AG09309 (cell line): ENCODE measurements at places on chromosomes 6 and 20.
A peak's percentile ranks its signal among the peaks of the same experiment; 100 is the strongest.

DNA sequence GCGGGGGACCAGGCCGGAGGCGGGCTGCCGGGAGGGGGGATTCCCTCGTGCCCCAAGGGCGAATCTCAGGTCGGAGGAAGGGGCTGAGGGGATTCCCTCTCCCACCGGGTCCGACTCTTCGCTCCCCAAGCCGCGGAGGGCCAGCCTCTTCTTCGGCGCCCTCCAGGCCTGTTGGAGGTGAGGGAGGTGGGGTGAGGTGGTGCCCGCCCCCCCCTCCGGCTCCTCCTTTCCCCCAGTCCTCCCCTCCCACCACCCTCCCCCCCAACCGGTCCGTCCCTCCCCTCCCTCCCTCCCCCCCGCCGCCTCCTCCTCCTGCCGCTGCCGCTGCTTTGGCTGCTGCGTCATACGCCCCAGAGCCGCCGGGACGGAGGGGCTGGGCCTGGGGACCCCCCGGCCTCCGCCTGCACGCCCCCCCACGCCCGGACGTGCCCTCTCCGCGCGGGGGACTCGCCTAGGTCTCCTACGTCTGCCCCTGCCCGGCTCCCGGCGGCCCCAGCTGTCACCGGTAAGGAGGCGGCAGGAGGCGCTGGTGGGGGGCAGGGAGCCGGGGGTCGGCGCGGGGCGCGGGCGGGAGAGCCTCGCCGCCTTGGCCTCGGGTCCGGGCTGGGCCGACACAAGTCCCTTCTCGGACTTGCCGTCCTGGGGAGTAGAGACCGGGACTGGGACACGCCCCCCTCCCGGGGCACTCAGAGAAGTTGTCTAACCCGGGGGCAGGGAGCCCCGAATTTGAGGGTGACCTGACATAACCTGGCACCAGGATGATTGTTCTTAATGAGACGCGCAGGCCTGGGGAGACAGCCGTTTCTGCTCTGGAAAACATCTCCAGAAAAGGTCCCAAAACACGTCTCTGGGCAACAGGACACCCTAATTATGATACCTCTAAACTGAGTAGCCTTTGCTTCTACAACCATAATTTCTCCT, at the start of gene PHF1:
Gene PHF1 (plus strand): TSS at position 304 of the 921 bp plus-strand sequence. CDS start 1,250 bp downstream, outside the sequence.
- peak; percentile 51 for DNase-seq

DNA sequence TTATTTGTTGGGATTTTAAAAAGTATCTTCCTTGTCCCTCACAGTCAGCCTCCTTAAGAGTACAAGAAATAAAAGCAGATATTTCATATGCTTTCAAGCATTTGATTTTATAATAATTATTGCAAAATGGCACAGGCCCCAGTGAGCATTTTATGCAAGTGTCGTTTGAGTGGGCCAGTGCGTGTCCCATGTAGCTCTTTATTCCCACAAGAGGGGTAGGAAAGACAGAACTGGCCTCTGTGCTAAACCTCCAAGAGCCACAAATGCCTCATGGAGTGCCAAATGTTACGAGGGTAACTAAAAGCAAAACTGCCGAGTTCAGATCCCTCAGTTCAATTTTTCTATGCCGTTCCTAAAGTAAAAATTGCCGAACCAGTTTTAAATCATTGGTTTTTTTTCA, 12.7 kb downstream of the GPLD1 start:
- DNase-seq: no peak

GRCh38 chr20:23078351-23079015, 7.6 kb downstream of the CD93 start:
- no peak for DNase-seq

DNA sequence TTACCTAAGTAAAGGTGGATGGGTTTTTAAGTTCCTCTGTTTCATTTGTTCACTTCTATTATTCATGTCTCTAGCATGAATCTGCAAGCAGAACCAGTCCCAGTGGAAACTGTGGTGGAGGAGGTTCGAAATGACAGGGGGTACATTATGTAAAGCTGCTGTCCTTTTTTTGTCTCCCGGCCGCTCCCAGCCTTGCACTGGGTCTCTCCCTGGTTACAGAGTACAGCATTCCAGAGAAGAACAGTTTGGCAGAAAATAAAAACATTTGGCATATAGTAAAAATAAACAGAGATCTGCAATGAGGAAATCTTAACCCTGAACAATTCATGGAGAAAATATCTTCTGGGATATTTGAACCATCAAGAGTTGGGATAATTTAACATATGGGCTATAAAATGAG, 34.6 kb upstream of the TAGAP start:
- no peak for DNase-seq

DNA sequence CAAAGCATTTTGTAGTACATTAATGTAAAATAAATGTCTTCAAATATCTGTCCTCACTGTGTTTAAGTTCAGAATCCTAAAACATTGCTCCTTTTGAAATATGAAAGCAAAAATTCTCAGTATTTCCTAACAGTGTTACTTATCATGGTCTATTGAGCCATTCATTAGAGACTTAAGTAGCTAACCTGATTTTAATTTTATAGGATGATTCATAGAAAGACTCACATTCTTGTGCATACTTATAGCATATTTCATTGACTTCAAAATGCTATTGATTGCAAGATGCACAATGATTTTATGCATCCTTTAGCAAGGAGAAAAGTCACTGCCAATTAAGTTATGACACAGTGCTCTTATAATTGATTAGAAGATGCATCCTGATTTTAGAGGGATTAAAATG, 85.7 kb downstream of the HIVEP1 start:
- peak; percentile 11 for DNase-seq

DNA sequence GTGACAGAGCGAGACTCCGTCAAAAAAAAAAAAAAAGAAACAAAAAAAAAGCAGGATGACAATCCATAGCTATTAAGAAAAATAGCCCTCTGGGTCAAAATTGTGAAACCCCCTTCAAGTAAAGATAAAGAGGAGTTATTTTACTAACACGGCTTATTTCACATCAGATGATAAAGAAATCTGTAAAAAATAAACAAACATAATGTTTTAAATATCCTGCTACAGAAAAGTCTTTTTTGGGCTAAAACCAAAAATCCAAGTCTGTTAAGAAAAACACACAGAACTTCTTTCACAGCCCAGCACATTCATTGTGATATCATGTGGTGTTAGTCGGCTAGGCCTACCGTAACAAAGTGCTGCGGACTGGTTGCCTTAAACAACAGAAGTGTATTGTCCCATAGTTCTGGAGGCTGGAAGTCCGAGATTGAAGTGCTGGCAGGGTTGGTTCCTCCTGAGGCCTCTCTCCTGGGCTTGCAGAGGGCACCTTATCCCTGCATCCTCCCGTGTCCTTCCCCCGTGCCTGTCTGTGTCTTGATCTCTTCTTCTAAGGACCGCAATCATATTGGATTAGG, 239.2 kb upstream of the TAB2 start:
- DNase-seq: no peak

- DNase-seq: no peak
These were observed 213.5 kb upstream of the FAM83B start for GRCh38 chr6:54632984-54633565.

DNA sequence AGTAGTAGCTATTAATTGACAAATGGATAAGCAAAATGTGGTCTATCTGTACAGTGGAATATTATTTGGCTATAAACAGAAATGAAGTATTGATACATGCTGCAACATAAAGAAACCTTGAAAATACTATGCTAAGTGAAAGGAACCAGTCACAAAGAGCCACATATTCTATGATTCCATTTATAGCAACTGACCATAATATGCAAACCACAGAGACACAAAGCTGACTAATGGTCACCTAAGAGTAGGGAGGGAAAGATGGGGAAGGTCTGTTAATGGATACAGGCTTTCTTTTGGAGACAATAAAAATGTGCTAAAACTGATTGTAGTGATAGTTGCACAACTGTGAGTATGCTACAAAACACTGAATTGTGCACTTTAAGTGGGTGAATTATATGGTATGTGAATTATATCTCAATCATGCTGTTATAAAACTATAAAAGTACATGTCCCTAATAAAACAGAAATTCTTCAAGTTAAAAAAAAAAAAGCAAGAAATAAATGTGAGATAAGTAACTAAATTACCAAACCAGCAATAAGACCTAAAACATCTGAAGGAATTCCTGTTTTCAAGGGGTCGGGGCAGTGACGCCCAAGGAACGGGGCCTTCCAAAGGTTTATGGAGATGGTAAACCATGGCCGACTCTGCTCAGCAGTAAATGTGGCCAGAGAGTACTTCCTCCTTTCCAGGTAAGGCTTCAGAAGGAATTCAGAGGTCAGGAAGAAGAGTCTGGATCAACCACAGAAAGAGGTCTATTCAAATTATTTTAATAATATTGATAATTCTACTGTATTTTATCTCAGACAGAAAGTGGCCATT, 75.4 kb downstream of the ARHGAP18 start:
- DNase-seq: no peak

- no peak for DNase-seq
These were observed 51.1 kb downstream of the MYLIP start for GRCh38 chr6:16179970-16180431.

- DNase-seq: no peak
These were observed 26.1 kb downstream of the NKX2-4 start for GRCh38 chr20:21371193-21371592.

DNA sequence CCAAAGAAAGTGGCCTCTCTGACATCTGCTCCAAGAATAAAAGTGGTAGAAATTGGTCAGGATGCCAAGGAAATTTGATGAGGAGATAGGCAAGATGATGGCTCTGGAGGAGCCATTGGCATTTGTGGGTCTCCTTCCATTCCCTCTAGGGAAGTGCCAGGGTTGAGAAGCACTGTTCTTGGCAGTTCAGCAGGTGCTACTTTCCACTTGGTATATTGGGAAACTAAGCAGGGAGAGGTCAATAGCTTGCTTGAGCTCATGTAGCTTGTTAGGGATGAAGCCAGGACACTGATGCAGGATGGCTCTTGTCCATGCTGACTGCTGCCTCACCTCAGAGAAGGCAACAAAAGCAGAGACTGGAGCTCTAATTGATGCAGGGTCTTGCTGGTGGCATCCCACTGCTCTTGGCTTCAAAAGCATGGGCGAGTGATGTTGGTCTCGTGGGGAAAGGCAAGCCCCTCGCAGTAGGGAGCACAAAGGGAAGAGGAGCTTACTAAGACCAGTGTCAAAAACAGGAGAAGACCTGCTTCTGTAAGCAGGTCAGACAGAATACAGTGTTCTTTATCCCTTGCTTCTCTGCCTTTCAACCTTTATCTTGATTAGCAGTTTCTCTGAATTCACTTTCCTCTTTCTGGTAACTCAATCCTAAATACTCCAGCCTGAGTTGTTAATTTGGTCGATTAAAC, 73.1 kb upstream of the RIPOR2 start:
- DNase-seq: no peak

GRCh38 chr6:5866547-5867051, 140.1 kb downstream of the NRN1 start:
- peak; percentile 27 for DNase-seq

GRCh38 chr6:115570331-115570730, 490.4 kb downstream of the FRK start:
- peak; percentile 10 for DNase-seq
